ENCODE measurements at places on chromosomes 16 and 17.

GRCh38 chr17:49201481-49201927 is 8.9 kb downstream of the GNGT2 start:
- DNase-seq = no peak

- DNase-seq = no peak
Observed at GRCh38 chr17:76088041-76088867, 9.3 kb downstream of the ZACN start.

DNA sequence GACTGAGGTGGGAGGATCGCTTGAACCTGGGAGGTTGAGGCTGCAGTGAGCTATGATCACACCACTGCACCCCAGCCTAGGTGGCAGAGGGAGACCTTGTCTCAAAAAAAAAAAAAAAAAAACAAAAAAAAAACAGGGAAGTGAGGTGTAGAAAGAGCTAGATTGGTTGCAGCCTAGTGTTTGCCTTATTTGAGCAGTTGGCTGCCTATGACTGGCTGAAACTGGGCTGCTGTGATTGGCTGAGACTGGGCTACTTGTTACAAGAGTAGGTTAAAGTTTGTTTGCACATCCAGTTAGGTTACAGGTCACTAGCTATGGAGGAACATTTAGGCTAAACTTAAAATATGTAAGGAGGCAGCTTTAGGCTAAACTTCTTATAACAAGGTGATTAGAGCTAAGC is 5.7 kb downstream of the DHRS7B start:
- no peak for DNase-seq

GRCh38 chr16:23448392-23448791 is 4.6 kb downstream of the COG7 start:
- DNase-seq = no peak

All from stimulated activated CD8-positive, alpha-beta memory T cell treated with anti-CD3 and anti-CD28 coated beads, Interleukin-4, amount 100 ng/mL, for 1 hour (primary cell).